ENCODE measurements at places on chromosomes 7 and 10.

- no peak for DNase-seq
Measured at GRCh38 chr7:28298870-28299518, 113.3 kb upstream of the CREB5 start.

DNA sequence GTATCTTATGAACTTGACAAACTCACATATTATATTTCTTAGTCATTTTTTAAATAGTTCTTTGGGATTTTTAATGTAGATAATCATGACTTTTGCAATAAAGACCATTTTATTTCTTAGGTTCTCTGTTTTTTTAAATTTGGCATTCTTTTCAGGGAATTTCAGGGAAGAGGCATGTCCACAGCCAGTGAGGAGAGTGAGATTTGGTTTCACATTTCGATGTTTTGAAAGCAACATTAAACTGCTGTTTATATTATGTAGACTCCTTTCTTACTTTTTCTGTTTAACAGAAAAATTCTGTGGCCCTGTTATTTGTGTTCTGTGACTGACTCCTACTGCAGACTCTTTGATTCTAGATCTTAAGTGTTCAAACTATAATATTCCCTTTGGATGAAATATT, 153.7 kb downstream of the FAM107B start:
- DNase-seq = no peak

GRCh38 chr7:2508327-2509215, 11.0 kb upstream of the LFNG start:
- no peak for DNase-seq

DNA sequence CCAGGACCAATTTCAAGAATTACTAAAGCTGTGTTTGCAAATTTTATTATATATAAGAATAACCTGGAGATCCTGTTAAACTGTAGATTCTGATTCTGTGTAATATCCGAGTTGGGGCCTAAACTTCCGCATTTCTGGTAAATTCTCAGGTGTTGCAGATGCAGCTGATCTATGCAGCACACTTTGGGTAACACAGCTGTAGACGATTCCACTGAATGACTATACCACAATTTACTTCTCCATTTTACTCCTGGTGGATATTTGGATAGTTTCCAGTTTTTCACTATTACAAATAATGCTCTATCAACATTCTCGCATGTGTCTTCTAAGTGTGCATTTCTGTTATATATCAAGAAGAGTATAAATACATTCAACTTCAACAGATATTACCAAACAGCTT, 7.5 kb downstream of the GDI2 start:
- no peak for DNase-seq

GRCh38 chr10:93357680-93358079, 124.5 kb downstream of the MYOF start:
- peak; percentile 13 for DNase-seq

- DNase-seq = no peak
Measured at GRCh38 chr10:31507427-31507826, 188.4 kb downstream of the ZEB1 start.

DNA sequence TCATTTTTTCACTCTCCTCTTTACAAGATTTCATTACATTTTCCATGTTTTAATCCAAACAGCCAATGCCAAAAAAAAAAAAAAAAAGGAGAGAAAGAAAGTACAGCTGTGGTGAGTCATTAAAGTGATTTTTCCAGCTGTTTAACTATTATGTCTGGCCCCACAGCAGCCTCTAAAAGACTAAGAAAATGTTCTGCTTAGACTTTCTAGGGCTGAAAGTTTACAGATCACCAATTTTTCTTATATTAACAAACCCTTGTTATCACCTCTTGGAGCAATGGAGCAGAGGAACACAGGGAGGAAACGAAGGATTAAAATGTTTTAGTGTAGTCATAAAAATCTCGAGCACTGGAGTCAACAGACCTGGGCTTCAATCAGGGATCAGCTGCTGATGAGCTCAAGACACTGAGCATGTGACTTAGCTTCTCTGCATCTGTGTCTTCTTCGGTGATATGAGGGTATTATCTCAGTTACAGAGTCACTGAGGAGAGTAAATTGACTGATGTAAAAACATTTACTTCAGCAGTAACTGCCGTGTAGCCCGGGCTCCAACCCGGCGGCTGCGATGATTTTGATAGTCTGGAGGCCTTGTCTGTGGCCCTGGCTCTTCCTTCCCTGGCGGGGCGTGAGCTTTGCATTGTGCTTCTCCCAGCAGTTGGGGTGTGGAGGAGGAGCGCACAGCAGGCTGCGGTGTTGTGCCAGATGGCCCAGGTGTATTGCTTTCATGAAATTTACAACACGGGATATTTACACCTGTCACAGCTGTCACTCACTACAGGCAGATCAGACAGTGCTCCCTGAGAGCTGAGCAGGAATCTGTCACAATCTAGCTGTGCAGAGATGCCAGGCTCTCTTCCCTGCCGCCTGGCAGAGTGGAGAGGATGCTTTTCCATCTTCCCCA, 298.3 kb upstream of the FZD8 start:
- no peak for DNase-seq

GRCh38 chr7:155843426-155844018, 31.3 kb upstream of the SHH start:
- DNase-seq = no peak

DNA sequence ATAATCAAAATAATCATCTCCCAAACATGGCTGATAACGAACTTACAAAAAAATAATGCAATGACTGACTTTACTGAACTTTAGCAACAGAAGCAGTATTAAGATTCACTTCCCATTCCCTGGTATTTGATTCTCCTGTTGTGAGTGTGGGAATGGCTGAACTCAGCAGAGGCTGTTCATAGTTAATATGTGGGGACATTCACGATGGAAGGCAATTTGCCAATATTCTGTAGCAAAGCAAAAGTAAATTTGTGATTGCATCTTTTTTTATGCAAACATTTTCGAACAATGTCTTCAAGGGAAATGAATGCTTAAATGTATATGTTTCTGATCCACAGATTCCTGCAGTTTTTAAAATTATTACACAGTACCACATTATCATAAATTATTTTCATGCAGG, 431.7 kb upstream of the KLF6 start:
- DNase-seq = no peak

GRCh38 chr10:118041316-118041715, 5.4 kb downstream of the RAB11FIP2 start:
- DNase-seq = no peak

- no peak for DNase-seq
Measured at GRCh38 chr10:69505636-69506318, 54.5 kb downstream of the TSPAN15 start.

DNA sequence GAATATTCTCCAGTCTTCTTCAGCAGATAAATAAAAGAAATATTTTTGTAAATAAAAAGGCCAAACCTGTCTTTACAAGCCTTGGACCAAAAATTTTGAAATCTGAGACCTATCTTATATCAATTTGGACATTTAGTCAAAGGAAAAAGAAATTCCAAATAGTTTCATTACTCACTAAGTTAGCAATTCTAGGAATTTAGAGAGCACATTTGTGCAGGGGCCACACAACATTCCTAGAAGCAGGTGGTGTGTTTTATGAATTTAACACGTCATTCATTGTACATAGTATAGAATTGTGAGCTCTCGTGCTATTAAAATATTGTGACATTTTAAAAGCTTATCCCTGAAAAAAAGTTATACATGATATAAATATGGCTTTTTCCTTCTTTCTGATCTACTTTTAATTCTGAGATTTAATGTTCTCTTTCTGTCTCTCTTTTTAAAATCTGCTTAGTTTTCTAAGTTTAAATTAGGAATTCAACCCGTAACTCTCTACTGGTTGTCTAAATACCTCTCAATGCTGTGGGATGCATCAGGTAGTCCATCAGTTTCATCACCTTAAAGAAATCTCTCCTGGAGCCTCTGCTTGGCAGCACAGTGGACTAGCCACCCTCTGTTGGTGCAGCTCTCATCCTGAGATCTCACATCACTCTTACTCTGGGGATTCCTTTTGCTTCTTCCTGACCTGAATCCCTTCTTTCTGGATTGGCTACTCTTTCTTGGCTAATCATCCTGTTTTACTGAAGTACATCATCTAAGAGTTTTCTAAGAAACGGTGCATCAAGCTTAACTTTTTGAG, 124.5 kb downstream of the SEMA3E start:
- no peak for DNase-seq

- DNase-seq = no peak
Measured at GRCh38 chr7:35380739-35381224, 126.9 kb upstream of the TBX20 start.

DNA sequence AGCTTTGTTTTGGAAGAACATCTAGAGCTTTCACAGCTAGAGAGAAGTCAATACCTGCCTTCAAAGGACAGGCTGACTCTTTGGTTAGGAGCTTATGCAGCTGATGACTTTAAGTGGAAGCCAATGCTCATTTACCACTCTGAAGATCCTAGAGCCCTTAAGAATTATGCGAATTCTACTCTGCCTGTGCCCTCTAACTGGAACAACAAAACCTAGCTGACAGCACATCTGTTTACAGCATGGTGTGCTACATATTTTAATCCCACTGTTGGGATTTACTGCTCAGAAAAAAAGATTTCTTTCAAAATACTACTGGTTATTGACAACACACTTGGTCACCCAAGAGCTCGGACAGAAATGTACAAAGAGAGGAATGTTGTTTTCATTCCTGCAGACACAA, 57.3 kb downstream of the PALS2 start:
- DNase-seq = no peak

DNA sequence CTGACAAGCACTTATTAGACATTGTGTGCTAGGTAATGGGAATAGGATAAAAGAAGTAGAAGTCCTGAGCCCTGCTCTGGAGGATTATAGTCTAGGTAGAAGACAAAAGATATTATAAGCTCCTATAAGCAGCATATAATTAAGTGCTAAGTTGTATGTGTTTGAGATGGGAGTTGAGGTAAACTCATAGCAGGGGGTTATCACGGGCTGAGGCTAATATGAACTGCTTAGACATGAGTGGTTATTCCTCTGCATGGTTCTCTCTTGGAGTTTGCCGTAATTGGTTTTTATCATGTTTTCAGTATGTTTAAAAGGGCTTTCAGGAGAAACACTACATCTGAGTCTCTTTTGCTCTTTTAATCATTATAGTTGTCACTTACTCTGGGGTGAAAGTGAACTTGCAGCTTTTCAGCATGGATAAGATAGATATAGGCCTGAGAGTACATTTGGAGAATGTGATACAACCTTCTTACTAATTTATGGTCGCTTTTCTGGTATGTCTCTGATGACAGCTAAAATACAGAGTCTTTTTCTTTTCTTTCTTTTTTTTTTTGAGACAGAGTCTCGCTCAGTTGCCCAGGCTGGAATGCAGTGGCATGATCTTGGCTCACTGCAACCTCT, 39.0 kb downstream of the SMNDC1 start:
- no peak for DNase-seq

DNA sequence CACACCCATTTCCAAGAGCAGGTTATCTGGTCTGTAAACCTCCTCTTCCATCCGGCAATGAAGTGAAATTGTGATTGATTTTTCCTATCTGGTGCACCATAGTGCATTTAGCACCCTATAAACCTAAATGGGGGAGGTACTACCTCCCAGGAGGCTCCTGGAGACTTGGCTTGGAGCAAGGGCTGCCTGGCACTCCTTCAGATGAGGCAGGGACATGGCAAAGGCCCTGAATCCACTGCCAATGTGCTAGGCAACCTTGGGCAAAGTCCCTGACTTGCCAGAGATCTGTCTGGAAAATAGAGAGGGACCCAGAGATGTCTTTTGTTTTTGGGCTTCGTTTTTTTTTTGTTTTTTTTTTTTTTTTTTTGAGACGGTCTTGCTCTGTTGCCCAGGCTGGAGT, 6.7 kb upstream of the GRID1 start:
- no peak for DNase-seq

DNA sequence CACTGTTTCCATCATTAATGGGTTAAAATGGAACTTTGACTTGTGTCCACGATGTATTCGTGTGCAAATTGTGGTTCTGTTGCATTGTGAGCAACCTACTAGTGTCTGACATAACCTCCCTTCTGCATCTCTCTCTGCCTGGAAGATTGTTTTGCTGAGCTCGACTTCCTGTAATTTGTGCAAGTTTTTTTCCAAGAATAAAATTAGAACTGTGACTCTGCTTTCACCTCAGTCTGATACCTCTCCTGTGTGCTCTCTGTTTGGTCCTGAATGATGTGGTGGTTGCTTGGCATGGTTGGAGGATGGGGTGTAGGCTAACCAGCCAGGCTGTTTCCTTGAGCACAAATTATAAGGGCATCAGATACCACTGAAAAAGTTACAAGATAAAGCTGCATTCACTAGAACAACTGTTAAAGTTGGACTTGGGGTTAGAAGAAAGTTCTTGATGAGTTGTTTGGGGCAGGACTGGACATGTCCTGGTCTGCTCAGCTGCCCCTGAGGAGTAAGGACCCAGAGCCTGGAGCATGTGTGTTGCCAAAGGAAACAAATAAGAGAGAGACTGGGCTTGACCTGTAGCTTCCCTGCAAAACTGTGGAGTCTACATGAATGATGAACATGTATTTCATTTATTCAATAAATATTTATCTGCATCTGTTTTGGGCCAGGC, 1.9 kb upstream of the VOPP1 start:
- no peak for DNase-seq

DNA sequence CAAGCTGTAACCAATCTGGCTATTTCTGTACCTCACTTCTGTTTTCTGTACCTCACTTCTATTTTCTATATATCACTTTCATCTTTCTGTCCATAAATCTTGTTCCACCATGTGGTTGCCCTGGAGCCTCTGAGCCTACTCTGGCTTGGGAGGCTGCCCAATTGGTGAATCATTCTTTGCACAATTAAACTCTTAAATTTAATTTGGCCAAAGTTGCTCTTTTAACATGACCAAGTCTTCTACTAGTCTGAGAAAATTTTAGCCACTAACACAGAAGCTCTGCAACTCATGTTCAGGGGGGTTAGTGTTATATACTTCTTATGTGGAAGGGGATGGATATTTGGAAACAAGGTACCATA, 503.5 kb downstream of the KIF20B start:
- peak; percentile 72 for DNase-seq

DNA sequence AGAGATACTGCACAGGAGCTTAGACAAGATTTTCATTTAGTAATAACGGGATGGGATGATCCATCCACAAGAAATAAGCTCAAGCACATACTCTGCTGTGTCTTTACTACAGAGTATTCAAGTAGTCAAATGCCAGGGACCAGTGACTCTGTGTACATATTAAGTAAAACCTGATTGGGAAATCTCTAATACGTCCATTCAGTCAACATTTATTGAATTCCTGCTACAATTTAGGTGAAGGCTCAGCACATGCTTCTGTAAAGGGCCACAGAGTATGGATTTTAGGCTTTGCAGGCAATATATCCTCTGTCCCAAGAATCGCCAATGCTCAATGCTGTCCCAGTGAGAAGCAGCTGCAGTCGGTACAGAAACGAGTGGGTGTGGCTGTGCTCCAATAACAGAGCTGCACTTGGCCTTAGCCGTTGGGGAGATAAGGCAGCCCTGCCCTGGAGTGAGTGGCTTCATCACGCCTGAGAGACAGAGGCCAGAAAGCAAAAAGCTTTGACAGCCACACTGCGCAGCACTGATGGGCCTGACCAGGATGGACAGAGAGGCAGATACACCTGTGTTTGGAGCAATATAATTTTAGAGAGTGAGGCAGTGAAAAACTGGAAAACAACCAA, 186.8 kb downstream of the PARD3 start:
- no peak for DNase-seq

DNA sequence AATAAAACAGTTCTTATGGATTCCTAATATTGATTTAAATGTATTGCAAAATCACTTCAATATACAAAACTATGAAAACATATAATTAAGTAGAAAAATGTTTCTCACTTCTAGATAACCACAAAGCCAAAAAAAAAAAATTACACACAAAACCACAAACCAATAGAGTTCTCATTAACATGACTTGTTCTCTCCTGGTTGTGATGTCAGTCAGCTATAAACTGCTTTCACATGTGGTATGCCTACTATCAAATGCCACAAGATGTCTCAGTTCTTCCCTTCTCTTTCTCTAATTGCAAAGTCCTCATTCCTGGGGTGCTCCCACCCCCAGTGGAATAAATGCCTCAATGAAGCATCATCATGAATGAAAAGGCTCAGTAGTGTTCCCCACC, 16.6 kb downstream of the GNAI1 start:
- no peak for DNase-seq
